Spinal cord (tissue), 10 donors: ENCODE measurements at places on chromosomes 4 and X. TPM values are rescaled to one million over a fixed set of nuclear protein-coding genes. Genes with fewer than 3 reads are reported as not detected.

The CPE gene
- total RNA-seq = 500 TPM

The TEX13C gene
- not detected for total RNA-seq

The EMCN gene
- 17.2 TPM for total RNA-seq

The RTL5 gene
- total RNA-seq = 8.7 TPM

The UBE2D3 gene
- 263 TPM for total RNA-seq

The BST1 gene
- 13.2 TPM for total RNA-seq

The NOX1 gene
- total RNA-seq = not detected

The REPS2 gene
- total RNA-seq = 35.1 TPM

The SPANXC gene
- not detected for total RNA-seq

The ZCCHC12 gene
- total RNA-seq = 20.1 TPM

The TMEM47 gene
- 38.5 TPM for total RNA-seq

The HDAC6 gene
- total RNA-seq = 139 TPM

The GPR143 gene
- total RNA-seq = 6.5 TPM

The PASD1 gene
- total RNA-seq = not detected

The DDIT4L gene
- 4.7 TPM for total RNA-seq

The BDH2 gene
- total RNA-seq = 51.1 TPM

The C1QTNF7 gene
- 8.4 TPM for total RNA-seq

The ALB gene
- 1.3 TPM for total RNA-seq

The OPRPN gene
- total RNA-seq = not detected

The CLDN2 gene
- 5.6 TPM for total RNA-seq

The MSANTD1 gene
- 2.3 TPM for total RNA-seq

The DCHS2 gene
- 15.5 TPM for total RNA-seq

The MAGEA2B gene
- not detected for total RNA-seq

The FRMD7 gene
- 0.59 TPM for total RNA-seq

The RAB33A gene
- 18.6 TPM for total RNA-seq

The WDR44 gene
- total RNA-seq = 18.4 TPM

The TMEM156 gene
- 2.5 TPM for total RNA-seq

The XK gene
- total RNA-seq = 2.6 TPM

The COL25A1 gene
- total RNA-seq = 9.3 TPM

The SYP gene
- total RNA-seq = 192 TPM

The DAPP1 gene
- 1.5 TPM for total RNA-seq

The GPR50 gene
- total RNA-seq = 0.06 TPM

The RHOXF1 gene
- total RNA-seq = 0.50 TPM

The GSPT2 gene
- total RNA-seq = 12.5 TPM

The SLC9B1 gene
- 4.4 TPM for total RNA-seq

The EREG gene
- 0.30 TPM for total RNA-seq

The OTUD5 gene
- total RNA-seq = 27.9 TPM
